ENCODE measurements at places on chromosomes 4 and X. TPM values are rescaled to one million over a fixed set of nuclear protein-coding genes. Genes with fewer than 3 reads are reported as not detected.

Gene UGT2B15
- total RNA-seq, result not detected

Gene SPOCK3
- total RNA-seq, result 0.13 TPM

Gene CPZ
- total RNA-seq, result under 0.01 TPM

Gene ADRA2C
- 0.31 TPM for total RNA-seq
